ENCODE measurements at places on chromosomes 2 and 18.

- no peak for DNase-seq
Measured at GRCh38 chr2:223554923-223555322, 47.2 kb downstream of the SCG2 start.

DNA sequence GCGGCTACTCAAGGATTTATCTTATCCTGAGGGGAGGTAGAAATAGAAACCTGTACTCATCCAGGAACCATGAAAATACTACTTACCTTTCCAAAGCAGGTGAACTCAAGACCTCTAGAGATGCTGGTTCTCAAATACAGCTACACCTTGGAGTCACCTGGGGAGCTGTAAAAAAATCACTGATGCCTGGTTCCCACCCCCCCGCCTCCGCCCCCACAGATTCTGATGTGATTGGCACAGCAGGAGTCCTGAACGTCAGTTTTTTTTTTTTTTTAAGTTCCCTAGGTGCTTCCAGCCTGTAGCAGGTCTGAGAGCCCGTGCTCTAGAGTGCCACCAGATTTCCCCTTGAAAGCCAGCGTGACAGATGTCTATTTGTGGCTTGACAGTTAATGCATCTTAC, 113.6 kb downstream of the MRO start:
- no peak for DNase-seq

DNA sequence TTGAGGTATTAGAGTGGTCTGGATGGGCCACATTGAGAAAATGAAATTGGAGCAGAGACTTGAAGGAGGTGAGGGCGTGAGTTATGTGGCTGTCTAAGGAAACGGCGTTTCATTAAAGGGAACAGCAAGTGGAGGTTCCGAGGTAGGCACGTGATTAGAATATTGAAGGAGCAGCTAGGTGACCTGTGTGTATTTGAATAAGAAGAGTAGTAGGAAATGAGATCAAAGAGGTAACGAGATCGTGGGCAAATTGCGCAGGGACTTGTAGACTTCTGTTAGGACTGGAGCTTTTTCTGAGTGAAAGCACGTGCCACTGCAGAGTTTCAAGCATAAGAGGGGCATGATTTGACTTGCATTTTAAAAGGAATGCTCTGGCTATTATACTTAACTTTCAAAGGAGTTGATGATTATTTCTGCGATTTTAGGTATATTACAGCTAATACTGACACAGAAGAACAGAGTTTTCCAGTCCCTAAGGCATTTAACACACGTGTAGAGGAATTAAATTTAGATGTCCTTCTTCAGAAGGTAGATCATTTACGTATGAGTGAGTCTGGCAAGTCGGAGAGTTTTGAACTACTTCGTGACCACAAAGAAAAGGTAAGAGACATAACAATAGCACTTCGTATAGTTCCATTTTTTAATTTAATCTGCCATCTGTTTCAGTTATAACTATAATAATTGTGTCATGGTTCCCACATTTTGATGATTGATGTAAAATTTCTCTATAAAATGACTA, 48.7 kb downstream of the RMDN2 start:
- DNase-seq = no peak

DNA sequence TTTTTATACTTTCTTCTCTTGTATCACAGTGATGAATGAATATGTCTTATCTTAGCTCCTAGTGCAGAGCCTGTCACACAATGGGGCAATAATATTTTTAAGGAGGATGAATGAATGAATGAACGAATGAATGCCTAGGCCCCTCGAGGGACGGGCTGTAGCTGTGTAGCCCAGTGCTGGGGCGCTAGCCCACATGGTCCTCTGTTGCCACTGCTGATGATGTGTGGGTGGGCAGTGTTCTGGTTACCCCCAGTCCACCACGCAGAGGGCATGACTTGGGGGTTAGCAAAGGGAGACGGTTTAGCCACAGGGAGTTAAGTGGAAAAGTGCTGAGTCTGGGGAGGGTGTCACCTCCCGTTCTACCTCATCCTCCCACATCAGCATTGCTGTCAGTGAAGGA, 134.2 kb downstream of the SMAD7 start:
- DNase-seq = peak; percentile 3

DNA sequence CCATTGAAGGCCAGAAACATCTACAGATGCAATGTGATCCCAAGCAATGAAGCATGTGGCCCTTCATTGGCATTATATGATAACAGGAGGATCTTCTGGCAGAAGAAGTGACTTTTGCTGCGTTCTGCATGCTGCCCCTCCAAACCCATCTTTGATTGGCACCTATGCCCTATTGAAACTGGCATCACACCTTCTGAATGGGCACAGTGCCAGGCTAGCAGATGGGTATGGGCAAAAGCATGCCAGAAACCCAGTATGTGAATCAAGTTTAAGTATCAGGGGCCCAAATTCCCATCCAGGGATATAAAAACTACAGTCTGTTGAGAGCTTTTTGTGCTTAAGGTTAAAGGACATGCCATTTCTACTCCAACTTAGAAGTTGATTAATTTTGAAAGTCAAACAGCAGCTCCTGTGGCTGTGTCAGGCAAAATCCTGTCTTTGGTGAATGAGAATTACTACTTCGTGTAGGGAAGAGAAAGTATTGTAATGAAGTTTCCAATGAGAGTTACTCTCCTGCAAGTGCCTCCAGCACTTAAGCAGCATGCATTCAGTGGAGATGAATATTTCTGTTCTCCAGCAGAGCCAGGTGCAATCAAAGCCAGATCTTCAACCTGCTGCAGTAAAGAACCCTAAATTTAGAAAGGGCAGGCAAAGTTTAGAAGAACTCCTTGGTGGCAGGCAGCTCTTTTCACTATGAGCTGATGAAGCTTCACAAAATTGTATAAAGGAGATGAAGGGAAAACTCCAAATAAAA, 8.6 kb downstream of the VRK2 start:
- no peak for DNase-seq

DNA sequence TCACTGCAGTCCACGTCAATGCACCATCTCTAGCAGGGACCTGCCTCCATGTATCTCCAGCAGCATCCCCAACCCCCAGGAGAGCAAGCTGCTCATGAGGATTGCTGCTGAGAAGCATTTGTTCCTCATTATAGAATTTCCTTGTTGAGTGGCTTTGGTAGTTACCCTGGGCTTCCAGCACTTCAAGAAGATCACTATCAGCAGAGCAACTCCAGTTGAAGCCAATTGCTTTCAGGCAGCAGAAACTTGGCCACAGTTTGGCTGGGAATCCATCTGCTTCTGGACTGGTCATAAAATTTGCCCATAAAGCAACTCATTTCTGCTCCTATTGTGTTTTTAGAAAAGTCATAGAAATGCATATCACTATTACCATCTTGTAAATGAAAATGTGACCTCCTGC, 17.4 kb downstream of the TRPM8 start:
- no peak for DNase-seq

- DNase-seq = no peak
Measured at GRCh38 chr18:21894619-21895367, 154.2 kb downstream of the MIB1 start.

DNA sequence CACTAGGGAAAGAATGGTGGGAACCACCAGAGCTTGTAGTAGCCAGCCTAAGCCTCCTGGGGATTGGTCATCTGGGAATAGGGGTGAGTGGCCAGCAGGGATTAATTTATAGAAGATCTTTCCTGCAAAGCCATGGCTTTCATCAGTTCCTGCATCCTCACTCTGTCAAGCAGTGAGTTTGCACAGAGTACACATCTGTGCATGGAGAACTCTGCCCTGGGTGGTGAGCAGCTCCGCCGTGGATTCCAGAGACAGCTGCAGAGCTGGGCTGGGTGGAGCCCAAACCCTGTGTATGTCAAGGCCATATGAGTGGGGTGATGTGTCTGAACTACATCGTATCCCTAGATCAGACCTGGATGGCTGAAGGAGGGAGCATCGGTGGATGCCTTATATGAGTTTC, 182.2 kb downstream of the GLI2 start:
- no peak for DNase-seq

- DNase-seq = no peak
Measured at GRCh38 chr2:168529900-168530561, 74.0 kb downstream of the CERS6 start.

DNA sequence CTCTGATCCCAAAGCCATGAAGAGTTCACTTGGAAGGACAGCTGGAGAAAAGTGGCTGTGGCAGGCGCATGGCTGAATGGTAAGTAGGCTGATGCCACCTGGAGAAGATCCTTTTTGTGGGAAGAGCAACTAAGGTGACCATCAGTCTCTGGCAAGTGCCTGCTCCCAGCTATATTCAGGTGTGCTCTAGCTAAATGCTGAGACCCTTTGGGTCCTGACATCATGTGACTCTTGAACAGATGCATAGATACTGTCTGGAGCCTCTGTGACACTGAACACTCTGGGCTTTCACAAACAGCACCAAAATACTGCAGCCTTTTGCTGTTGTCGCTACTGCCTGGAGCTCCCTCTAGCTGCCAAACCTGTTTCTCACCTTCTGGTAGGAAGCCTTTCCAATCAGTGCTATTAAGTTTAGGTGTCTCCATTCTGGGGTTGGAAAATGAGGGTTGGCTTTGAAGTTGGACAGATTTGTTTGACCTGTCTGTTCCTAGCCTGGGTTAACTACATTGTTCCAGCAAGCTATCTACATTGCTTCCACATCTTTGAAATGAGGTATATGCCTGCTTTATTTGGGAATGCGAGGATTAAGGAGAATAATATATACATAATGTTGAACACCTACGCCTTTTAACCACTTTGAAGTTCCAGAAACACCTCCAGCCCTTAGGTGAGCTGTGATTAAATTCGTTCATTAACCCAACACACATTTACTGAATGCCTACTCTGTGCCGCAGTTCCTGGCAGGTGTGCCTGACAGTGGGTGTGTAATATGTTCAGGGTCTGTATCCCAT, 3.1 kb downstream of the EGR4 start:
- peak; percentile 43 for DNase-seq
